ENCODE measurements at places on chromosomes 12 and 14.

GRCh38 chr12:89250636-89251035, 101.7 kb downstream of the DUSP6 start:
- no peak for DNase-seq

DNA sequence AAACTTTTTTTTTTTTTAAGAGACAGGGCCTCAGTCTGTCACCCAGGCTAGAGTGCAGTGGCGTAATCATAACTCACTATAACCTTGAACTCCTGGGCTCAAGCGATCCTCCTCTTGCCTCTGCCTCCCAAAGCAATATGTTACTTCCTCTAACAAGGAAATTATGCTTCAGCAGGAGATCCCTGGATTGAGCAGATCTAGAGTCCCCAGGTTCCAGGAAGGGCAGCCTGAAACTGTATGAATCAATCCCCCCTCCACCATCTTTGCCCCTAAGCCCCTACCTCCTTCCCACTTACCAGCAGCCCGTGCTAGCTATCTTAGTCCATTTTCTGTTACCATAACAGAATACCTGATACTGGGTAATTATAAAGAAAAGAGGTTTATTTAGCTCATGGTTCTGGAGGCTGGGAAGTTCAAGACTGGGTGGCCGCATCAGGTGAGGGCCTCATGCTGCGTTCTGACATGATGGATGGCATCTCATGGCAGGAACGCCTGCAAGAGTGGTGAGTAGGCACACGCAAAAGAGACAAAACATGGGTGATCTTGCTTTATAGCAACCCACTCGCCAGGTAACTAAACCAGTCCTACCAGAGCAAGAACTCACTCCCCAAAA, 5.0 kb downstream of the TAMALIN start:
- no peak for DNase-seq

GRCh38 chr14:97902630-97903029, 1105.4 kb downstream of the VRK1 start:
- no peak for DNase-seq

DNA sequence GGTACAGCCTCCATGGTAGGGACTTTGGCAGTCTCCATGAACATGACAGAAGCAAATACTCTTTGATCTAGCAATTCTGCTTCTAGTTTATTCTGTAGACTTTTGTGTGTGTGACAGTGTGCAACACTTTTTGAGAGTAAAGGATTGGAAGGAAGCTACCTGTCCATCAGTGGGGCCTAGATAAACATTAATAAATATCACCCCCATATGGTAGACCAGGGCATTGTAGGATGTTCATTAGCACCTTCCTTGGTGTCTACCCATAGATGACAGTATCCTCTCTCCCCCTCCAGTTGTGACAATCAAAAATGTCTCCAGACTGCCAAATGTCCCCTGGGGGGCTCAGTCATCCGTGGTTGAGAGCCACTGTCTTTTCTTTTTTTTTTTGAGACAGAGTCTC, 10.8 kb downstream of the SNRNP35 start:
- DNase-seq = no peak

DNA sequence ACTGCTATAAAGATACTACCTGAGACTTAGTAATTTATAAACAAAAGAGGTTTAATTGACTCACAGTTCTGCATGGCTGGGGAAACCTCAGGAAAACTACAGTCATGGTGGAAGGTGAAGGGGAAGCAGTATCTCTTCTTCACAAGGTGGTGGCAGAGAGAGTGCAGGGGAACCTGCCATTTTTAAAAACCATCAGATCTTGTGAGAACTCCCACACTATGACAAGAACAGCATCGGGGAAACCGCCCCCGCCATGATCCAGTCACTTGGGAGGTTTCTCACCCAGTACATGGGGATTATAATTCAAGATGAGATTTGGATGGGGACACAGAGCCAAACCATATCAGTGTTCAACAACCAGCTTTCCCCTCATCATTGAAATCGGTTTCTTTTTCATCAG, 49.9 kb downstream of the AEBP2 start:
- no peak for DNase-seq

- no peak for DNase-seq
These were observed 385.9 kb downstream of the BMP4 start for GRCh38 chr14:53570411-53571387.

DNA sequence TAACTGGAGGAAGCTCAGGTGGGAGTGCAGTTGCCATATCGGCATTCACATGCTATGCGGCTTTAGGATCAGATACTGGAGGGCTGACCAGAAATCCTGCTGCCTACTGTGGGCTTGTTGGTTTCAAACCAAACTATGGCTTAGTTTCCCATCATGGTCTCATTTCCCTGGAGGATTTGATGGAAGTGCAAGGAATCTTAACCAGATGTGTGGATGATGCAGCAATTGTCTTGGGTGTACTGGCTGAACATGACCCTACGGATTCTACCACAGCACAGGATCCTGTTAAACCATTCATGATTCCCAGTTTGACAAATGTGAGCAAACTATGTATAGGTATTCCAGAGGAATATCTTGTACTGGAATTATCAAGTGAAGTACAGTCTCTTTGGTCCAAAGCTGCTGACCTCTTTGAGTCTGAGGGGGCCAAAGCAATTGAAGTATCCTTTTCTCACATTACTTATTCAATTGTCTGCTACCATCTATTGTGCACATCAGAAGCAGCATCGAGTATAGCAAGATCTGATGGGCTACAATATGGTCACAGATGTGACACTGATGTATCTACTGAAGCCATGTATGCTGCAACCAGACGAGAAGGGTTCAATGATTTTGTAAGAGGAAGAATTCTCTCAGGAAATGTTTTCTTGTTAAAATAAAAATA, 42.9 kb downstream of the RALGAPA1 start:
- no peak for DNase-seq

DNA sequence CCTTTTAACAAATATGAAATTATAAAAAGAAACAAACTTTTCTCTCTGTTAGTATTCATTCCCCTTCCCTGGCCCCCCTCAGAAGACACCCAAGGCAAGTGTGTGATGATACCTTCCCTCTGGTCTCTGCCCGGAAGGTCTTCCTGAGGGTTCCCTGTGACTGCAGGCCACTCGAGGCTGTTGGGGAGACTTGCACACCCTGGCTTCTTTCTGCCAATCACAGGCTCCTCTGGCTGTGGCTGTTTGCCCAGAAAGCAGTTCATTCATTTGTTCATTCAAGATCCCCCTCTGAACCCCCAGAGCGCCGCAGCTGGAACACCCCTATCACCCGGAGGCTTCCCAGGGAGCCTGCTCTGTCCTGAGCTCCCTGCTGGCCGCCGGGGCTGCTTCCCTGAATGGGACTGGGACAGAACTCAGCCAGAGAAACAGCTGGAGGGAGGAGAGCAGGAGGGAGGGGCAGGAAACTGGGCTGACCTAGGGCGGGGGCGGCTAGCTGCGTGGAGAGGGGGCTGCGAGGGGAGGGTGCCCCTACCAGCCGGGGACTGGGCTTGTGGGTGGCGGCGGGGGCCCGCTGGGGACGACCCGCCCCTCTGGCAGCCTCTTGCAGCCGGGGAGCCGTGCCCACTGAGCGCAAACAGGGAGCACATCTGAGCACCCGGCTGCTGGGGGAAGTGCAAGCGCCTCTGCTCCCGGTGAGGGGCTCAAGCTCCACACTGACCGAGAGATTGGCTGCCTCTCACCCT, at the start of gene CMKLR1:
Gene CMKLR1, minus strand, starts transcription at position 397 of the 743 bp plus-strand sequence. CDS start 45,720 bp downstream, outside the sequence.
- DNase-seq = no peak

DNA sequence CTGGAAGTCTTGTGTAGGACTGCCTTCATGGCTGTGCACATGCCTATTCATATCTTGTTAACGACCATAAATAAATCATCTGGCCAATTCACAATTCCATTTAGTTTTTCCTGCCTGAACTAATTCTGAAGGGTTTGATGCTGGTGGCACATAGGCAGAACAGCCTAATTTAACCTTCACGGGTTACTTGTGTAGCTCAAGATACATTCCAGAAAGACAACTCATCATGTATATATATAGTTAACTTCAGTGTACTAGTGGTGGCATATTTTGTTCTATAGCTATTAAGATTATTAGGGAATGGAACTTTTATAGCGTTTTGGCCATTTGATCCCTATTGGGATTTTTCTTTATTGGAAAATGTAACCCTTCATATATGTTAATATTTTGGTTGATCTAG, 31.4 kb downstream of the CFAP54 start:
- DNase-seq = no peak

DNA sequence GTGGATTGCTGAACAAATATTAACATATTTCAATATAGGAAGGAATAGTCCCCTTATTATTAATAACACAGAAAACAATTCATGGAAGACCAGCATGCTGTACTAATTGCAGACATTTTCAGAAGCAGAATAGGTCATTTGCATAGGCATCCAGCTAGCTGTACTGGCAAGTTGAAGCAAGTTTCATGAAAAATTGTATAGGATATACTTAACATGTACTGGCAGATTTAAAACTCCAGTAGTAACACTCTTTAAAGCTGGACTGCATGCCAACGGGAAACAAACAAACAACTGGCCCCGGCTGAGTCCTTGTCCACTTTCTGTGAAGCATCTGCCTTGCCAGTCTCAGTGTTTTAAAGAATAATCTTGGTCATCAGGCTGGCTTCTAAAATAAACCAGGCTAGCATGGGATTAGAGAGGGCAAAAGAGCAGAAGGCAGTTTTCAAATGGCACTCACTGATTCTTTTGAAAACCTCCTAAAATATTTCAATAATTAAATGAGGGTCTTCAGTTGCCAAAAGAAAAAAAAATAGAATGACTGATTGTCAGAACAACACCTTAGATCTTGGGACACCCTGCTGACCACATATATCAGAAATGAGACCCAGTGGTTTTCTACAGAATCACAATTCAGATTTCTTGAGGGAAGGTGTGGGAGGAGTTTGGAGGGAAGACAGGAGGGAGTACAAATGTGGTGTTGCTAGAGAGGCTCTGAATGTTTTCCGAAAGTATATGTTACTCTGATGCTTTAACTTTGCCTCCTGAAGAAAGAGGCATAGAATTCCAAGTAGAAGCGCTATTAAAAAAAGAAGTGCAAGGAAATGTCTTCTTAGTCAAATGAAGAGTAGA, 122.5 kb upstream of the KRAS start:
- no peak for DNase-seq

GRCh38 chr14:58797010-58797429, 159.3 kb downstream of the DACT1 start:
- no peak for DNase-seq

- no peak for DNase-seq
These were observed 24.6 kb downstream of the TMEM19 start for GRCh38 chr12:71710276-71711125.

GRCh38 chr12:45433441-45433868, 217.6 kb downstream of the ANO6 start:
- no peak for DNase-seq

GRCh38 chr12:104063712-104064030, 660 bp upstream of the HCFC2 start:
- DNase-seq = peak; percentile 31

- no peak for DNase-seq
These were observed 200.9 kb downstream of the TMEM132C start for GRCh38 chr12:128467882-128468281.

DNA sequence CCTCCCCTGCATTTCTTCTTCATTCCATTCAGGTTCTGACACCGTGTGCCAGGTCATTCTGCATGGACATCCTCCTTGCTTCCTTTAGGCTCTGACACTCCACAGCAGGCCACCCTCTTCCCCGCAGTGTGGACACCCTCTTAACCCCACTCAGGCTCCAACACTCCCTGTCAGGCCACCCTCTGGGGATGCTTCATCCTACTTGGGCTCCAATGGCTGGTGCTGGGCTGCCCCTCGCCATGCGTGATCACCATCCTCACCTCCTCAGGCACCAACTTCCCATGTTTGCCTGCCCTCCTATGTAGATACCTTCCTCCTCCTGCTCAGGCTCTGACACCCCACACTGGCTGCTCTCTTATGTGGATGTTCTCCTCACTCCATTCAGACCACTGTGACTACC, 6.6 kb upstream of the SNRPF start:
- no peak for DNase-seq

- no peak for DNase-seq
These were observed 14.8 kb downstream of the KRT7 start for GRCh38 chr12:52247622-52248540.

GRCh38 chr12:47591361-47591791, 114.5 kb downstream of the RPAP3 start:
- no peak for DNase-seq

- DNase-seq = no peak
These were observed 7.6 kb upstream of the ZNF410 start for GRCh38 chr14:73879027-73879426.

DNA sequence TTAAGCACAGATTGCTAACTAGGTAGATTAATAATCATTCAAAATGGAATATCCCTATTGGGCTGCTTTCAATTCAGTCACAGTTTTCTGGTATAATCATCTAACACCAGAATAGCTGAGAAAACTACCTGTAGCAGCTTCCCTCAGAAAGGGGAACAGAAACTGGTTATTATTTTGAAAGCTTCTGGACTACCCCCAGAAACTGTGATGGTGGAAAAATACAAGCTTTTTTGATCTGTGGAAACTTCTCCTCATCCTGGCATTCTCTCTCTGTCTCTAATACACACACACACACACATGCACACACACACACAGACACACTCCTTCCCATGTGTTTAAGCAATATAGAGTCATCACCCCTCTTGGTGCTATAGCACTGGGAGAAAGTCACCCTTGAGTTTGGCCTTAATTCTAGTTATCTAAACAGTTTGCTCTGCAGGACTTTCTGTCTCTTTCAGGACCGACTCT, 251.5 kb upstream of the LMO3 start:
- DNase-seq = no peak

DNA sequence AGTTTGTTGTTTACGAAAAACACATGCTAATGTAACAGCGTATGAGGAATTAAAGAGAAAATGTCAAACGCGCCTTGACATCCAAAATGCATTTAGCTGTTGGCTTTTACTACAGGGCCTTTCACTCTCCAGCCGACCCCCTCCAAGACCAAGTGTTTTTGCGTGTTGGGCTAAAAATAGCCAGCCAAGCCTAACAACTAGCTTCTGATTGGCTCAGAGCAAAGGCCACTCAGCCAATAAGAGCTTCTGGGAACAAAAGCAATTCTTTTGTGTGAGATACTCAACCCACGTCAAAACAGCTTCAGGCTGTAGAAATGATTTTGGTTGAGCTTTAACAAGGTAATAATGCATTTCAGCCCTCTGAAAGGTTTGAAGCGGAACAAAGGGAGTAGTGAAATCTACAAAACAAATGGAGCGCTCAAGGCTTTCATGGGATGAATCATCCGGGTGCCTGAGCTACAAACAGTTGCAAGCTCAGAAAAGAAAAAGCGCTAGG, 198.7 kb upstream of the DCN start:
- no peak for DNase-seq

- DNase-seq = no peak
These were observed 44.4 kb upstream of the PPP2R5C start for GRCh38 chr14:101716956-101717662.

GRCh38 chr14:63759456-63759855, 31.6 kb upstream of the SGPP1 start:
- DNase-seq = no peak

DNA sequence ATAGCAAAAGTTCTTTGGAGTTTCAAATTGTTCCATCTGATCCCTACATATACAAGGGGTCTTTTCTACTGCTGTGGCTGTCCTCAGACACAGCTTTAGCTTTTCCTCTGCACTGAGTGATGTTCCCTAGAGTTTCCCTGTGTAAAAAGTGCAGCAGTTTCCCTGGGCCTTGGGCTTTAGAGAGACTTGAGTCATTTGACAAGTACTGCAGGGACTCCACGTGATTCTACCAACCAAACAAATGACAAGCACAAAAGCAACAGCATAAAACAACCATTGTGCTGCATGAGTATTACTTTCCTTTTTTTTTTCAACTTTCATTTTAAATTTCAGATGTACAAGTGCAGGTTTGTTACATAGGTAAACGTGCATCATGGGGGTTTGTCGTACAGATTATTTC, 272.8 kb downstream of the PDZRN4 start:
- no peak for DNase-seq

- no peak for DNase-seq
These were observed 743.5 kb downstream of the DIO2 start for GRCh38 chr14:79467835-79468234.

GRCh38 chr14:24662753-24663152, 28.8 kb upstream of the GZMB start:
- no peak for DNase-seq

Data from DMS153 (cell line).